ENCODE measurements at places on chromosomes 11 and 22.

GRCh38 chr11:74571062-74571399 is 21.4 kb upstream of the POLD3 start:
- DNase-seq = no peak

DNA sequence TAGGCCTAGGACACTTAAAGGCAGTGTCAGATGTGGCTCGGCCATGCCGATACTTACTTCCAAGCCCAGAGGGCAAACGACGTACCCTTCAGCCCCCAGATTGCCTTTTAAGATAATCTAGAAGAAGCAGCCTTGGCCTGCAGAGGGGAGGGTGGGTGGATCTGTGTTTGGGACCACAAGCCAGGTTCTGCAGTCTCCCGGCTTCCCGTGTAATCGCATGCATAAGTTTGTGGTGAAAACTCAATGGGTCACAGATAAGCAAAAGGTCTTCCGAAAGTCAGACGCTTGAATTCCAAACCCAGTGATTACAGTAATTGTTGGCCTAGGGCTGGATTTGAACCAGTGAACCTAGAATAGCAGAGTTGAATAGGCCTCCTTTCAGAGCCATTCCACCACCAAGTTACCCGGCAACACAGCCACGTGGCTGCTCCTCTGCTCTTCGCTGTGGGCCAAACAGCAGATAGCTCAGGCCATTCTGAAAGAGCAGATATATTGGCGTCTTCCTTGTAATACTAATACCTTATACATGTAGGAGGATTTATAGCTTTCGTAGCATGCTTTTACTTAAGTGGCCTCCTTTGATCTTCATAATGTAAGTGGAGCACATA is 170.8 kb upstream of the CADM1 start:
- DNase-seq = no peak

DNA sequence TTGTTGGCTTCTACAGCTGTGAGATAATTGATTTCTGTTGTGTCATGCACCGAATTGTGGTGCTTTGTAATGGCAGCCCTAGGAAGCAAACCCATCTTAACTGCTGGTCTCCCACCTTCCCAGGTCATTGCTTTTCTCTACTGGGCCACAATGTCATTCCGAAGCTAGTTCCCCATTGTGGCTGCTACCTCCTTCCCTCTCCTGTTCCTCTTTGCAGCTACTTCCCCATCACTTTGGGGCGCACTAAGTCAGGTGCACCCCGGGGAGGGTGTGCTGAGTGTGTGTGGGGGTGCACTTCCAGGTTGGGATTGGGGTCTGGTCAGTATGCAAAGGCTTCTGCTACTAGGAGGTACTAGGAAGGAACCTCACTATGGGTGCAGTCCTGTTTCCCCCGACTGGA is 109.3 kb downstream of the ST3GAL4 start:
- DNase-seq = no peak

DNA sequence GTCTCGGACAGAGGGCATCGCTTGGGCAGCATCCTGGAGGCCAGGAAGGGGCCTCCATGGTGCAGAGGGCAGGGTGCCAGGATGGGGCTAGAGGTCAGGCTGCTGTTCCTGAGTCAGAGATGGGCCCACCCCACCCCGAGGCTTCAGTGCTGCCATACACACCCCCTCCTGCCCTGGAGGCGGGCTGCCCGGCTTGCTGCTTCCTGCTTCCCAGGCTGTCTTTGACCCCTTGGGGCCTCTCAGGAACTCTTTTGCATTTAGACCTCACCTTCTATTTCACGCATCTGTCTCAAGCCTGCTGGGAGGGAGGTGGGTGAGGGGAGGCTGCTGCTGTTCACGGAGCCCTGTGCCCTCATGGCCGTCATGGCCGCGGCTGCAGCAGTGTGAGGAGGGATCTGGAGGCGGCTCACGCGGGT is 6.6 kb upstream of the GRAMD4 start:
- no peak for DNase-seq

GRCh38 chr11:116371146-116371545 is 401.6 kb downstream of the BUD13 start:
- DNase-seq = no peak

- DNase-seq = no peak
Observed at GRCh38 chr11:2724104-2724503, 24.3 kb upstream of the KCNQ1OT1 start.

- no peak for DNase-seq
Observed at GRCh38 chr11:87290304-87290922, 252.7 kb downstream of the TMEM135 start.

GRCh38 chr11:72203163-72203562 is 11.2 kb downstream of the FOLR1 start:
- no peak for DNase-seq

DNA sequence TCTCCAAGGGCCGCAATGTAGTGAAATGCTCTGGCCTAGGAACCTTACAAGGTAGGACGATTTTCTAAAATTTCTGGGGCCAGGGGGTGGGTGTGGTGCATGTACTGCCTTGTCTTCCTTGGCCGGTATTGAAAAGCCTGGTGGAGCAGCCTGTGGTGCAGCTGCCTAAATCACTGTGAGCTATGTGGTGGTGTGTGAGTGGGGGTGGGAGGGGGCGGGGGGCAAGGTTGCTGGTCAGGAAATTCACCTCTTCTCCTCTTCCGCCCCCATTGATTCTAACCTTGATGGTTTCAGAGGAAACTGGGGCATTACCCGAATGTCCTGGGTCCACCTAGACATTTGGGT is 137.2 kb downstream of the DBX1 start:
- no peak for DNase-seq

DNA sequence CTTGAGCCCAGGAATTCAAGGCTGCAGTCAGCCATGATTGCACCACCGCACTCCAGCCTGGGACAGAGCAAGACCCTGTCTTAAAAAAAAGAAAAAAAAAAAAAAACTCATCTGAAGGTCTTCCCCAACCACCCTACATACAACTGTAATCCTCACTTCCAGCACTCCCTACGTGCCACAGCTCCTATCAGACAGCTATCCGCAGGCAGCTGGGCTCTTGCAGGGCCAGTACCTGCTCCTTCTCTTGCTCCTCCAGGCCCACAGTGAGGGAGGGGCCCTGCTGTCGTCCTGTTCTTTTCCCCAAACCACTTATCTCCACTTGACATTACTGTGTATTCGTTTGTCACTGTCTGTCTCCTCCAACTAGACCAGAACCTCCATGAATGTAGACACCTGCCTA is 156.1 kb upstream of the NECTIN1 start:
- DNase-seq = no peak

- no peak for DNase-seq
Observed at GRCh38 chr22:26406118-26406517, 22.9 kb upstream of the ASPHD2 start.

- no peak for DNase-seq
Observed at GRCh38 chr11:63369165-63369970, at the start of gene SLC22A9. Gene SLC22A9 (plus strand): TSS chr11:63369785. CDS start chr11:63370057, 272 bp downstream.

- no peak for DNase-seq
Observed at GRCh38 chr11:113073290-113073953, 112.2 kb downstream of the NCAM1 start.

GRCh38 chr11:3108183-3108721 is 51.0 kb upstream of the CARS1 start:
- DNase-seq = no peak

- DNase-seq = no peak
Observed at GRCh38 chr11:33534575-33534974, 166.1 kb downstream of the C11orf91 start.

All from epithelial cell of proximal tubule (primary cell).